Pulmonary artery endothelial cell (primary cell): ENCODE measurements at places on chromosomes 1 and 21. TPM values are rescaled to one million over a fixed set of nuclear protein-coding genes. Genes with fewer than 3 reads are reported as not detected.

The TMPRSS2 gene
- not detected in 2 replicates for total RNA-seq

The LORICRIN gene
- total RNA-seq = not detected in 2 replicates

The TAL1 gene
- total RNA-seq = 37.9 and 54.0 TPM in 2 replicates

The TIE1 gene
- total RNA-seq = 615 and 699 TPM in 2 replicates

The COL16A1 gene
- 0.33 and 0.53 TPM in 2 replicates for total RNA-seq

The IL12RB2 gene
- not detected in 2 replicates for total RNA-seq

The PRAMEF10 gene
- not detected in 2 replicates for total RNA-seq

The ALX3 gene
- total RNA-seq = not detected in 2 replicates

The DISC1 gene
- 10.1 and 10.9 TPM in 2 replicates for total RNA-seq
